Naive thymus-derived CD4-positive, alpha-beta T cell (primary cell): ENCODE measurements at places on chromosomes 3 and 15.

DNA sequence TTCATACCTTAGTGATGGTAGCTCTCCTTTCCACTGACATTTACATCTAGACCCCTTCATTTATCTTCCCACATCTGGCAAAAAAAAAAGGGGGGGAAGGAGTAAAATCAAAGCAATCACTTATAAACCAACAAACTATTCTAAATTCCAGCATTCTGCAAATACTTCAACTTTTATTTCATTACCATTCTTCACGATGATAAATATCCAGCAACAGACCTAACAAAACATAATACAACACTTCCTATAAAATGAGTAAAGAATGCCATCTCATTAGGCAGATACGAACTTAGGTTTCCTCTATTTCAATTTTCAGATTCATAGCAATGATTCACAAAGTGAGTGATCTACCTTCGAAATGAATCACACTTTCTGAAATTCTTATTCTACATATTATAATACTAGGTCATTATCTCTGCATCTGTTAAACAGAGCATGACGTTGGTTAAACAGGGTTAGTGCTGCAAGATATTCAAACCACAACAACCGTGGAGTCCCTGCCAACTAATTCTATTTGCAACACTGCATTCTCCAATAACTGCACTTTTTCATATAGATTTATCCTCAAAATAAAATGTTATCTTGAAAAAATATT is at the start of gene LRRFIP2:
Gene LRRFIP2, minus strand, starts transcription at position 51 of the 595 bp plus-strand sequence. CDS start 25,599 bp downstream, outside the sequence.
- no peaks in the 10 kb centered on the region for H3K27me3 ChIP-seq
- H3K36me3 ChIP-seq, result no peaks in the 10 kb centered on the region
- DNase-seq, result no peak
- H3K27ac ChIP-seq, result peak within 1 kb of the TSS; percentile 84

DNA sequence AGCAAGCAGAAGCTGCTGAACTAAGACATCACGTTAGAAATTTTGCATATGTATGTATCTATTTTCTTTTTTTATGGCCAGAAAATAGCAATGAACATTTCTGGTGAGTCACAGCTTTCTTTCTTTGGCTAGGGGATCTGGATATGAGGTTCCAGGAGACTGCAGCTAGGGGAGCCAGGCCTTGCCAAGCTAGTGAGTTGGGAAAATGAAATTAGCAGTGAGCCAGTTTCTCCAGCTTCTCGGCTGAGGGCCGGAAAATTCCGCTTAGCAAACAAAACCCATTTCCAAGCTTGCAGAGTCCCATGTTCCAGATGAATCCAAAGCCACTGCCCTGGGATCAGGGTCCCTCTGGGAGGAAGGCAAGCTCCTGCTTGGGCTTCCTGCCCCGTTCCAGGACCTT is 137.6 kb downstream of the SRGAP3 start:
- no peaks in the 10 kb centered on the region for H3K4me1 ChIP-seq
- no peak for DNase-seq
- no peak overlapping the region for H3K27ac ChIP-seq
- H3K4me3 ChIP-seq, result no peak overlapping the region
- H3K36me3 ChIP-seq, result no peaks in the 10 kb centered on the region
- no peaks in the 10 kb centered on the region for H3K27me3 ChIP-seq

- peaks cover 52% of the 10 kb centered on the region for H3K4me1 ChIP-seq
- no peak for DNase-seq
- no peak overlapping the region for H3K27ac ChIP-seq
- H3K36me3 ChIP-seq, result no peaks in the 10 kb centered on the region
- no peak overlapping the region for H3K4me3 ChIP-seq
- H3K27me3 ChIP-seq, result no peaks in the 10 kb centered on the region
Observed at GRCh38 chr15:70493787-70494516, 269.4 kb downstream of the UACA start.

GRCh38 chr3:126053513-126053912 is 30.4 kb downstream of the SLC41A3 start:
- H3K4me1 ChIP-seq, result no peaks in the 10 kb centered on the region
- no peak overlapping the region for H3K4me3 ChIP-seq
- no peak for DNase-seq
- H3K27me3 ChIP-seq, result no peaks in the 10 kb centered on the region

GRCh38 chr15:38263996-38264395 is 11.4 kb downstream of the SPRED1 start:
- H3K27me3 ChIP-seq, result no peaks in the 10 kb centered on the region
- no peak overlapping the region for H3K4me3 ChIP-seq
- H3K36me3 ChIP-seq, result no peaks in the 10 kb centered on the region
- H3K4me1 ChIP-seq, result no peaks in the 10 kb centered on the region
- no peak for DNase-seq

DNA sequence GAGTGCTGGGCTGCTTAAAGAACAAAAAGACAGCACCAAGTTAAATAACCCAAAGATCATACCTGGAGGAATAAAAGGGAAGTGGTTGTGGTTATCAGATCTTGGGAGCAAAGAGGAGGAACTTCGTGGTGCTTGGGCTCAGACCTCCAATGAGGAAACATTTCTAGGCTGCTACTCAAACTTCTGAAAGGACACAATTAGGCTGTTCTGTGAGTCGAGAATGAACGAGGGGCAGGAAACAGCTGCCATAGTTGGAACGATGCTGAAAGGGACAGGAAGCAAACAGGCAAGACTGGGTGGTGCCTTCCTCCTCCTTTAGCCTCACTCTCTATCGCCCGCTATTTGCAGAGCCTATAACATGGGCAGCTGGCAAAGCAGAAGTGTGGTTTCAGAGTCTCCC is 276.3 kb upstream of the ARRDC4 start:
- DNase-seq, result no peak
- H3K27me3 ChIP-seq, result no peaks in the 10 kb centered on the region
- H3K4me1 ChIP-seq, result no peaks in the 10 kb centered on the region
- H3K36me3 ChIP-seq, result no peaks in the 10 kb centered on the region

DNA sequence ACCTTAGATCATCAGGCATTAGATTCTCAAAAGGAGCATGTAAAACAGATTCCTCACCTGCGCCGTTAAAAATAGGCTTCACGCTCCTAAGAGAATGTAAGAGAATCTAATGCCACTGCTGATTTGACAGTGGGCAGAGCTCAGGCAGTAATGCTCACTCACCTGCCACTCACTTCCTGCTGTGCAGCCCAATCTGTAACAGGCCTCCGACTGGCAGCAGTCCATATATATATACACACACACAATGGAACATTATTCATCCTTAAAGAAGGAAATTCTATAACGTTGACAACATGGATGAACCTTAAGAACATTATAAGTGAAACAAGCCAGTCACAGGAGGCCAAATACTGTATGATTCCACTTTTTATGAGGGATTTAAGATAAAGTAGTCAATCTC is 24.5 kb downstream of the ZNF148 start:
- H3K4me3 ChIP-seq, result no peak overlapping the region
- peaks cover 16% of the 10 kb centered on the region for H3K4me1 ChIP-seq
- no peak for DNase-seq
- H3K27ac ChIP-seq, result no peak overlapping the region
- no peaks in the 10 kb centered on the region for H3K27me3 ChIP-seq
- no peaks in the 10 kb centered on the region for H3K36me3 ChIP-seq

- peaks cover 5% of the 10 kb centered on the region for H3K4me1 ChIP-seq
- H3K36me3 ChIP-seq, result no peaks in the 10 kb centered on the region
- DNase-seq, result no peak
- no peak overlapping the region for H3K4me3 ChIP-seq
- H3K27ac ChIP-seq, result no peak overlapping the region
- H3K27me3 ChIP-seq, result no peaks in the 10 kb centered on the region
Observed at GRCh38 chr3:171346582-171347300, 113.5 kb downstream of the TNIK start.

GRCh38 chr3:67015702-67016484 is 17.8 kb downstream of the KBTBD8 start:
- H3K27me3 ChIP-seq, result no peaks in the 10 kb centered on the region
- H3K36me3 ChIP-seq, result no peaks in the 10 kb centered on the region
- no peak overlapping the region for H3K27ac ChIP-seq
- peaks cover 19% of the 10 kb centered on the region for H3K4me1 ChIP-seq
- DNase-seq, result no peak
- H3K4me3 ChIP-seq, result no peak overlapping the region

DNA sequence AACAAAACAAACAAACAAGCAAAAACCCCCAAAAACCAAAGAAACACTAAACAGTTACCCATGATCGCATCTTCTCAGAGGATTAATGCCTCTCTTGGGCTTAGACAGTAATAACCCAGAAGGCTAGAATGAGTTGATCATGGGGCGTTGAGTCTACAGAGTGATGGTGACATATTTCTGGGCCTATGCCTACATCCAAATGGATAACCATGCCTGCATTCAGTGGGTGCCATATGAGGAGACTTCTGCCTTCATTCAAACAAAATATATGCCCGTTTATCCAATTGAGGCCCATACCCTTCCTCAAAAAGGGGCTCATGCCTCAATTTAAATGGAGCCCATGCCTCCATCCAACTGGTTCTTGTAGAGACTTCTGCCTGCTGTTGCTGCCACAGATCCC is 284.0 kb downstream of the EPHB1 start:
- no peaks in the 10 kb centered on the region for H3K4me1 ChIP-seq
- no peak for DNase-seq
- no peaks in the 10 kb centered on the region for H3K36me3 ChIP-seq
- no peak overlapping the region for H3K27ac ChIP-seq

DNA sequence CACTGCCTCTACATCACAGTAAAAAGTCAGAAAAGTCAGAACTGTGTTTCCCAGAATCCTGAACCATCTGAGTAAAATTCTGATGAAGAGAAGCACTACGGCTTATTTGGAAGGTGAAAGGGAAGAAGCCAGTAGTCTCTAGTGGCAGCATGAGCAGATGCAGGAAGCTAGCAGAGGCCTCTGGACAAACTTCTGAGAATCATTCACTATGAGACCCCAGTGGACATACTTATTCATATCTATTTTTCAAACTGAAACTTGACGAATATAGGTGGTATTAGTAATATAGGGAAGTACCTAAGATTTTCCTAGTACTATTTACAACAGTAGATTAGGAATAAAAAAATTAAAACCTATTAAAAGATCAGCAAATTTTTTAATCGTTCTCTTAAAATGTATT is 272.8 kb upstream of the TTC14 start:
- H3K4me3 ChIP-seq, result no peak overlapping the region
- H3K4me1 ChIP-seq, result no peaks in the 10 kb centered on the region
- no peak overlapping the region for H3K27ac ChIP-seq
- DNase-seq, result no peak
- H3K36me3 ChIP-seq, result no peaks in the 10 kb centered on the region

- H3K4me3 ChIP-seq, result no peak overlapping the region
- H3K27ac ChIP-seq, result no peak overlapping the region
- no peak for DNase-seq
- H3K27me3 ChIP-seq, result no peaks in the 10 kb centered on the region
- H3K36me3 ChIP-seq, result no peaks in the 10 kb centered on the region
- H3K4me1 ChIP-seq, result no peaks in the 10 kb centered on the region
Observed at GRCh38 chr3:127405010-127405598, 117.3 kb upstream of the PRR20G start.

GRCh38 chr3:23192816-23193215 is 10.3 kb upstream of the UBE2E2 start:
- no peak overlapping the region for H3K4me3 ChIP-seq
- H3K27ac ChIP-seq, result no peak overlapping the region
- no peaks in the 10 kb centered on the region for H3K36me3 ChIP-seq
- no peaks in the 10 kb centered on the region for H3K4me1 ChIP-seq
- no peak for DNase-seq

- H3K27ac ChIP-seq, result no peak overlapping the region
- H3K4me3 ChIP-seq, result no peak overlapping the region
- peaks cover 3% of the 10 kb centered on the region for H3K4me1 ChIP-seq
- no peaks in the 10 kb centered on the region for H3K36me3 ChIP-seq
- no peaks in the 10 kb centered on the region for H3K27me3 ChIP-seq
- DNase-seq, result no peak
Observed at GRCh38 chr15:92069308-92070250, 216.1 kb downstream of the SLCO3A1 start.

DNA sequence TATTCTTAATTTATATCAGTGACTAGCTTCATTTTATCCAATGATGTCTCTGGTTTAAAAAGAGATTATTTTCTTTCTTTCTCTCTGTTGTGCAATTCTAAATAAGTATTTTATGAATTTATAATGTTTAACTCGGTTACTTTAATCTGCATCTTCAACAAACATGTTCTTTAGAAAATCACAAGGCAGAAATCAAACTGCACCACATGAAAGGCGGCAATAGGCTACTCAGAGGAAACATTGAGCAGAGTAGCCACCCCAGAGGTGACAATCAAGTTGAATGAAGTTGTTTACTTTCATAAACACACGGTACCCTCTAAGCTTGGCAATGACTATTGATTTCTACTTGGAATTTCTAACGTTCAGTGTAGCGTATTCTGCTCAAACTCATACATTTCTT is 677.8 kb upstream of the ROBO1 start:
- H3K27ac ChIP-seq, result no peak overlapping the region
- H3K27me3 ChIP-seq, result no peaks in the 10 kb centered on the region
- no peak overlapping the region for H3K4me3 ChIP-seq

GRCh38 chr3:122952520-122952919 is 75.0 kb downstream of the SEMA5B start:
- no peak overlapping the region for H3K4me3 ChIP-seq
- H3K4me1 ChIP-seq, result no peaks in the 10 kb centered on the region
- DNase-seq, result no peak
- no peak overlapping the region for H3K27ac ChIP-seq

DNA sequence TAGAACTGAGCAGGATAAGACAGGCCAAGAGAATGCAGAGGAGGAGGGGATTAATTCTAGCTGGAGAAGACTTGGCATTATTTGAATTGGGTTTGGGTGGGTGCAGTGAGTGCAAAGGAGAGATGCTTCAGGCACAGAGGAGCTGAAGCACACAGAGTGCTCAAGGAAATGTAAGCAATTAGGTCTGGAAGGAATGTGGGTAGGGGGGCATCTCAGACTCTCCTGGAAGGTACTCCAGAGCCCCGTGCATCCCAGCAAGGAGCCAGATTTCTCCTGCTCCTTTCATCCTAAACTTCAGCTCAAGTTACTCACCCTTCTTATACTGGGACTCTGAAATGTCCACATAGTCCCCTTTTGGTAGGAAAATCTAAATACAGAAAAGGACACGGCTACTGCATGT is 143.6 kb upstream of the PFN2 start:
- no peaks in the 10 kb centered on the region for H3K27me3 ChIP-seq
- no peak for DNase-seq
- H3K4me3 ChIP-seq, result no peak overlapping the region
- H3K4me1 ChIP-seq, result no peaks in the 10 kb centered on the region

- no peak overlapping the region for H3K4me3 ChIP-seq
- H3K36me3 ChIP-seq, result no peaks in the 10 kb centered on the region
- DNase-seq, result no peak
- no peaks in the 10 kb centered on the region for H3K27me3 ChIP-seq
- no peaks in the 10 kb centered on the region for H3K4me1 ChIP-seq
Observed at GRCh38 chr3:73846951-73847350, 222.2 kb upstream of the PDZRN3 start.

GRCh38 chr3:128502712-128503111 is 9.7 kb upstream of the GATA2 start:
- no peaks in the 10 kb centered on the region for H3K36me3 ChIP-seq
- H3K27me3 ChIP-seq, result no peaks in the 10 kb centered on the region
- no peak overlapping the region for H3K4me3 ChIP-seq
- no peak for DNase-seq

DNA sequence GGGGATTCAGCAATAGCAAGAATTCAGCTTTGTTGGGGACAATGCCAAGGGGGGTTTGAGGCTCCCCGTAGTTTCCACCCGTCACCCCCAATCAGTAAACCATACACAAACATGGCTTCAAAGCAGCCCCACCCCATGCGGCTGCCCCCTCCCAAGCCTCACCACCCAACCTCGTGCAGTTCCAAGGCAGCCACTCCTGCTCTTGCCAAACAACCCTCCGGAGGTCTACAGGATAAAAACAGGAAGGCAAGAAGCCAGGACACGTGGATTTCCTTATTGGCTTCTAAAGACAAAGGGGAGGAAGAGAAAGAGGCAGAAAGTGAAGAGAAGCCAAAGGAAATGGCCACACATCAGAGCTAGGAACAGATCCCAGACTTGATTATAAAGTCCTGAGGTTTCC is 121.1 kb downstream of the SHQ1 start:
- no peak overlapping the region for H3K27ac ChIP-seq
- DNase-seq, result no peak
- H3K4me1 ChIP-seq, result no peaks in the 10 kb centered on the region
- H3K4me3 ChIP-seq, result no peak overlapping the region
- no peaks in the 10 kb centered on the region for H3K36me3 ChIP-seq
